Epithelial cell of umbilical artery (primary cell): ENCODE measurements at places on chromosomes 6 and 20. TPM values are rescaled to one million over a fixed set of nuclear protein-coding genes. Genes with fewer than 3 reads are reported as not detected.

SCRT2 gene
- total RNA-seq = not detected in 2 replicates

LPA gene
- total RNA-seq = not detected in 2 replicates

ITPA gene
- total RNA-seq = 37.2 and 53.3 TPM in 2 replicates

RNF146 gene
- 42.6 and 48.3 TPM in 2 replicates for total RNA-seq

F13A1 gene
- not detected in 2 replicates for total RNA-seq

SLC35D3 gene
- under 0.01 TPM in 1 of 2 replicates, not detected in the other for total RNA-seq

HECA gene
- total RNA-seq = 22.1 and 26.4 TPM in 2 replicates

UNC5CL gene
- under 0.01 TPM in 1 of 2 replicates, not detected in the other for total RNA-seq

ID4 gene
- total RNA-seq = under 0.01 TPM in 1 of 2 replicates, not detected in the other

OR2H2 gene
- total RNA-seq = not detected in 2 replicates

RFX6 gene
- total RNA-seq = not detected in 2 replicates

B3GAT2 gene
- not detected in 2 replicates for total RNA-seq

ADGRB3 gene
- under 0.01 TPM in 2 replicates for total RNA-seq

SLA2 gene
- total RNA-seq = not detected in 2 replicates

ETV7 gene
- under 0.01 and 1.4 TPM in 2 replicates for total RNA-seq

C20orf204 gene
- 2.6 and 3.0 TPM in 2 replicates for total RNA-seq
